ENCODE measurements at places on chromosomes 6 and 20.

DNA sequence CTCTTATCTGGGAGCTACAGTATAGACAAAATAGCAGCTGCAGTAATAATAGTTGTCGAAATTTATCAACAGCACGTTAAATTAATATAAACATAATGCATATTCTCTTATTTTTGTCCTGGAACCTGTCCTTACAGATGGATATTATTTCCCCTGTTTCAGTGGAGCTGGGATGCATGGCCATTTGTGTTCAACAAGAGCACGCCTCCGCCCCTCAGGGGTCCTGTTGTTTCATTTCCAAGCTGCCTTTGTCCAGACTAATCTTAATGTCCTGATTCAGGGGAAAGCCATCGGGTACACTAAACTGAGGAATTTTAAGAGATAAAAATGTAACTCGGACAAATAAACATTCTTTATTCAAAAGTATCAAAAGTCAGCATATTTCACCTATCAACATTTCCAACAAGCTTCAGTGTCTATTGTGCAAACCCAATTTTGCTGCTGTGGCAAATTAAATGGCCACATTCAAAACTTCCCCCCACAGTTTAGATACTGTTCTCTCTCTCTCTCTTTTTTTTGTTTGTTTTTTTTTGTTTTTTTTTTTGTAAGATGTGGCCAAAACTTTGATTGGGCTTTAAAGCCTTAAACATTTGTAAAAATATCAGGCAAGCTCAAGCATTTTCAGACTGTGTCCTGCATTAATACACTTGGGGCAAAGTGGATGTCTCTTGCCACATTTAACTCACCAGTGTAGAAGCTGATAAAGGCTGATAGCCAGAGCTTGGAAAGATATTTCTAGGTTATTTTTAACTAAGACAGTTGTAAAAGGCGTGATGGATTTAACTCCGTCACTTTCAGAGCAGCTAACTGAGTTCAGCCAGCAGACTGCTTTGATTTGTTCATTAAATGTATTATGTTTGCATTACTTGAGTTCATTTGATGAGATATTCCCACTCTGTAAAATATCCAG, 112.5 kb upstream of the QKI start:
- no peak for DNase-seq

DNA sequence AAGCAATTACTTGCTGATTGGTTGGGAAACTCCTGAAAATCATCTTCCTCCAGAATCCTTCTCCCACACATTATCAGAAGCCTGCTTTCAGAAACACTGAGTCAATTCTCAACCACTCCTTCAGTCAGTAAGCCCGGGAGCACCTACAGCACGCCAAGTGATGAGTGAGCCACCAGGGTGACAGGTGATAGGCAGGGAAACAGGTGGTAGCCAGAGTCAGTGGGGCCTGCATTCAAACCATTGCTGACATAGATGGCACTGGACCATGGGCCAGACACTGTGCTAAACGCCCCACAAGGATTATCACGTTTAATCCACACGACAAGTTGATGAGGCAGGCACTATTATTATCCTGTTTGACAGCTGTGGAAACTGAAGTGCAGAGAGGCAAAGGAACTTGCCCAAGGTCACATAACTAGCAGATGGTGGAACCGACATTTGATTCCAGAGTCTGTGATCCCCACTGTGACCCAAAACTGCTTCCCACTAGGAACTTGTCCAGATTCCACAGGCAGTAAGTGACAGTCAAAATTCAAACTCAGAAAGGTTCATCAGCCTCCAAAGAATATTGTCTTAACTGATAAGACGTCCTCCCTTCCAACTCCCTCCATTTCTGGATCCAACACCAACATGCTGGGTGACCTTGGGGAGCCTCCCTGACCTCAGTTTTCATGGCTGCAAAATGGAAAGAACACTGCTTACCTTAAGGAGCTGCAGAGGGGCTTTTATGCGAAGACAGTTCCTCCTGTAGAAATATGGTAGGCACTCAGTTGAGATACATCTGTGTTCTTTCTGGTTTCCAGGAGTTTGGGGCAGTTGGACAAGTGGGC, 23.9 kb upstream of the TOP1 start:
- no peak for DNase-seq

- DNase-seq: no peak
These were observed 46.0 kb downstream of the HUS1B start for GRCh38 chr6:610882-611281.

DNA sequence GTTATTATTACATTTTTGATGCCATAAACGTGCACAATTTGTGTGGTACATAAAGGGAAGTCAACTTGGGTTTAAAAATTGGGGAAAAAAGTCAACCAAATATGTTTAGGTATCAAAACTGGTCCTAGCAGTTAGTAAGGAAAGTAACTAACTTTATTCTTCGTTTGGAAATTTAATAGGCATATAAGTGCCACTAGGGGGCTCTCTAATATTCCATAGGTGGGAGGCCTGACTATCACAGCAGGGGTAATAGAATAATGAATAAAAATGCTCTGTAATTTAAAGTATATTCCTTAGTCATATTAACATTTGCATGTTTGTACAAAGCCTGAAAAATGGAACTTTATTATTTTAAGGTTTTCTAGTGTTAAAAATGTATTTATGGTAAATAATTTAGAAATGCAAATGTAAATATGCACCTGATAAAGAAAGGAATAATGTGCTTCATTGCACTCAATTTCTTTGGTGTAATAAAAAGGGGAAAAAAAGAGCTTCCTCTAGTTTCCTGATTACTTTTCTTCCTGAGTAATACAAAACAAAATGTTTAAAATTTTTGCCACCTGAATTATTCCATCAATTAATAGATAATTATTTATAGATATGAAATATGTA, 125.7 kb upstream of the HDAC2 start:
- DNase-seq: no peak

GRCh38 chr20:3923818-3924217, 34.6 kb downstream of the PANK2 start:
- no peak for DNase-seq

DNA sequence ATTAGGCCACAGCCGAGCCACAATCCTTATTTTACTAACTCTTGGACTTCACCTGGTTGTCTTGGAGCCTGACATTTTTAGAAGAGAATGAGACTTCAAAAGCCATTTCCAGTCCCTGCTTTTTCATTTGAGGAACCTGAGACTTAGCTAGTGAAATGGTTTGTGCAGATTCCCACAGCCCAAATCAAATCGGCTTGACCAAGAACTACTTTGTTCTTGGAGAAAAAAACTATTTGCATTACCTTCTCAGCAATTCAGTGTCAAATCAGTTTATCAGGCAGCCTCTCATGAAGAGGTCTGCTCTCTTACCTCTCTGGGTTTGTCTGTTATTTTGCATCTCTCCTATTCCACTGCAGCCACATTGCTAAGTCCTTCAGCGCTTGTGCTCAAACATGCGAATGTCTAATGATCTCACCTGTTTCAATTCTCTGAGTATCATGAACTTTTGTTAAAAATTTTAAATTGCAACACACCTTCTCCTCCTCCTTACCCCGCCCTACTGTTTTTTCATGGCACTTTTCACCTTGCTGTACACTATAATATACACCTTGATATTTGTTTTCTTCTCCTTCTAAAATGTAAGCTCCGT, 573 bp upstream of the IFNGR1 start:
- DNase-seq: no peak

- DNase-seq: no peak
These were observed 538.5 kb downstream of the CD83 start for GRCh38 chr6:14656078-14656521.

DNA sequence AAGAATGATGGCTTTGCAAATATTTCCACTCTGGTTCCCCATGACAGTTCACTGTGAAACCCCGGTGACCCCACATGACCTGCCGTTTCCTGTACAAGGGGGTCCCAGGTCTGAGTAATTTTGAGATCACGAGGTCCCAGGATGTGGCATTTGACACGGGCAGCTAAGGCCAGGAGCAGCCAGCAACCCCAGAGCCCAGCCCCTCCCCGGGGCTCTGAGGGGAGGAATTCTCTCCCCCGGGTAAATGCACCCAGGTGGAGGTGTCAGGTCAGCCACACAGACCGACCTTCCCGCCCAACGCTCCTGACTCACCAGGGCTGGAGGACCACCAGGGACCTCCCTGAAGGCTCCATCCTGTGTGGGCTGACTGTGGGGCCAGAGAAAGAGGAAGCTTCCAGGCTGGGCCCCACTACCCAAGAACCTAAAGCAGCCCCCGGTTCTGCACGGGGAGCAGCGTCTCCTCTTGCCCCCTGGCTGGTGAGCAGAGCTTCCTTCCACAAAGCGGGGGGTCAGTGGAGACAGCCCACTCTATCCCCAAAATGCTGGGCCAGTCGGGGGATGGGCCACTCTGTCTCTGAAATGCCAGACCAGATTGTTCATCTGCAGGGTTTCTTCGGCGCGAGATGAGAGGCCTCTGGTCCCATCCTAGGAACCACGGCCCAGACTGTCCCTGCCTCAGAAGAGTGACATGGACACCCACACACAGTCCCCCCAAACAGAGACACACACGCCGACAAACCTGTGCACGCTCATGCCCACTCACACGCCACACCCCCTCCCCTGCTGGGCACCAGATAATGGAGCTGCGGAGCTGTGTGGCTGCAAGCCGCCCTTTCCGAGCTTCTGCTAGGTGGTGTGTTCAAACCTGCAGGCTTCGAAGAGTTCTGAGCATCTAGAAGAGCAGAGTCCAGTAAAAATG, 23.4 kb upstream of the SLCO4A1 start:
- no peak for DNase-seq

DNA sequence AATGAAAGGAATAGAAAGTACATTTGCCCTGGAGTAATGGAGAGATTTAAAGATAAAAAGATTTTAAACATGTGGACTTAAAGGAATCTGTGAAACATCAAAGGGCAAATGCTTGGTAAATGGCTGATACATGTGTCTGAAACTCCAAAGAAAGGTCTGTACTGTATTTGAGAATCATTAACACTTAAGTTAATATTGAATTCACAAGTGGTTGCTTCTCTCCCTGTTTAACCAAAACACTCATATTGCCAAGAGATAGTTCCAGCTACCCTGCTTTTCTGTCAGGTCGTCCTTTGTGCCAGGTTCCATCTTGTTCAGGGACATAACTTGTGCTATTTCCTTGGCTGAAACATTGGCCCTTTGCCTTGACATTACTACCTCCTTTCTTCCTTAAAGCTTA, 171.3 kb upstream of the HS3ST5 start:
- no peak for DNase-seq

DNA sequence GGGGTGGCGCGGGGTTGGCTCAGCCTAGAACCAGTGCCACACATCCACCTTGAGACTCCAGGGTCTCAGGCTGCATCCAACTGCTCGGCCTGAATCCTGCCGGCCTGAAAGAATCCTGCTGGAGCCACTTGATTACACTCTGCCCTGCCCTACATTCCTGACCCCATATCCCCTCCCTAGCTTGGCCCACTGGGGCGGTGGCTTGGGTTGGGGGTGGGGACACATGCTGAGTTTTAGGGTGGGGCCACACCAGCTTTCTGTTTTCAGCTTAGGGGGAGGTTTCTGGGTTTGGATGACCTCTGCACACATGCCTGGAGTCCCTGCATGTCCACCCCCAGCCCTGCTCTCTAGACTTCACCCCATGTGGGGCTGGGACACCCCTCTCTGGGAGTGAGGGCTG, 6.8 kb downstream of the ITPR3 start:
- no peak for DNase-seq

DNA sequence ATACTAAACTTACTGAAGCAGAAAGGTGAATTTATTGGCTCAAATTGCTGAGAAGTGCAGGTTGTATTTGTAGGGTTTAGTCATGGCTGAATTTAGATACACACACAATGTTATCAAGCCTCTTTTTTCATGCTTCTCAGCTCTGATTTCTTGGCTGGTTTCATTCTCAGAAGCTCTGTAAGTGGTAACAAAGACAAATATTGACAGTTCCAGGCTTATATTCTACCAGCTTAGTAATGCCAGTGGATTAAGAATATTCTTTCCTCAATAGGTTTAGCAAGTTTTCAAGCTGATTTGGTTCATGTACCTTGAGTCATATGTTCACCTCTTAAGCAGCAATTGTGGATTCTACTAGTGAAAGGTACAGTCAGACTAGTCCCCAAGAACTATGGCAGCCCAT, 52.1 kb upstream of the PKIB start:
- DNase-seq: no peak

DNA sequence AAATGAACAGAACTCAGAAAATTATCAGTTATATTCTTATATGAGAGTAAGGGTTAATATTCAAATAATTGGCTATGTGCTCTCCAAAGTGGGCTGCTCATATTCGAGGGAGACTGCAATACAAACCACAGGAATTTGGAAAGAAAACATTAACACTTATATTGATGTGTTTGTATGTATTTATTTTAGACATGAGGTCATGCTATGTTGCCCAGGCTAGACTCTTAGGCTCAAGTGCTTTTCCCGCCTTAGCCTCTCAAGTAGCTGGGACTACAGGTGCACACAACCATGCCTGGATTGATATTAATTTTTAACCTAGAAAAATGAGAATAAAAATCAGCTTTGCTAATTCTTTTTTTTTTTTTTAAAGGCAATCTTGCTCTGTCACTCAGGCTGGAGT, 35.0 kb downstream of the BTBD9 start:
- no peak for DNase-seq

DNA sequence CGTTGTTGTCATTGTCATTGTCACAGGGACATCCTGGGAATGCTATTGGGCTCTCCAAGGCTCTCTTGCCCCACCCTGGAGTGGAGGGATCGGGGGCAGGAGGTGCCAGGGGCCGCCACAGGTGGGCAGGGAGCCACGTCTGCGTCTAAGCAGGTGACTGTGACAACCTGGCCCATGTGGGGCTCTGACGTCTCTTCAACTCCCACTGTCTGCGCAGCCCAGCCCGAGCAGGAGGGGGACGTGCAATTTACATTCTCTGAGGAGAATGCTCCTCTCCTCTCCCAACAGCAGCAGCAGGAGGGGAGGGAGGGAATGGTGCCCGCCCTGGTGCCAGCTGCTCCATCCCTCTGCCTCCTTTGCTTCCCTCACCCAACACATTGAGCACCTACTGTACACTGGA, 50.1 kb downstream of the GRM4 start:
- DNase-seq: no peak

DNA sequence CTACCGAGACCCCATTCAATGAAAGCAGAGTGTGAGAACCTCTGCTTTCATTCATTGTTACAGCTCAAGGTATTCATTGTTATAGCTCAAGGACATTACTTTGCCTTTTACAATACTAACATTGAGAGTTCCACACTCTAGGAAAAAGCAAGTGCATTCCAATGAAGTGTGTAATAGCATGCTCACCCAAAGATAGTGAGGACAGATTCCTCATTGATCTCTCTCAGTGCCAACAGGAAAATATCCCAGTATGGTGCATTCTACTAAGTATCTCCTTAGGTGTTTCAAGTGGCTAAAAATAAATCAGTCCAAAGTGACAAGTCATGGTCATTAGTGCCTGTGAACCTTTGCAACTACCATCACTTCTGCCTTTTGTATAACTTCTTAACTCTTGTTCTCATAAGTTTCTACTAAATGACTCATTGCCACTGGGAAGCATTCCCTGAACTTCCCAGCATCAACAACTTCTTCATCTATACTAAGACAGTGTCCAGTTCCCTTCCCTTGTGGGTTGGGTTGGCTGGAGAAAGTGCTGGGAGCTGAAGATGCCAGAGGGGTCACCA, 140.7 kb upstream of the STXBP5 start:
- DNase-seq: no peak

Data from NCI-H187 (cell line).